Caudate nucleus (tissue), 63 donors: ENCODE measurements at places on chromosomes 1 and 21.

GRCh38 chr21:42316891-42317290 lies 1.7 kb upstream of the TFF3 start:
- DNase-seq = no peak

- no peak for DNase-seq
Measured at GRCh38 chr1:58833166-58833565, 49.3 kb upstream of the JUN start.

DNA sequence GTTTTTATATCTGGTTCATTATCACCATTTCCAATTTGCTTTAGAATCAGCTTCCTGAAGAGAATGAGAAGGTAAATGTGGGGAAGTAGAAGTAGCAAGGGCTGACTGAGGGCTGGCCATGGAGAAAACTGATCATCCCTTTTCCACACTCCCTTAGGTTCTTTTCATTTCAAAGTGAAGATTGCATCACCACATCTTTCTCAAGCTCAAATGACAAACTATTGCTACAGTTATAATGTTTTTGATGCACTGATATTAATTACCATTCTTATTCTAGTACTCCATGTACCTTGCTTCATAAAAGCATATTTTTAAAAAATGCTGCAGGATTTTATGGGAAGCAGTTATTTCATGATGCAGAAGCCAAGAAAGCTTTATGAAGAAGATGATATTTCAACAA lies 7.9 kb upstream of the AK5 start:
- no peak for DNase-seq

- DNase-seq = no peak
Measured at GRCh38 chr1:20093303-20093702, 23.3 kb downstream of the PLA2G5 start.

DNA sequence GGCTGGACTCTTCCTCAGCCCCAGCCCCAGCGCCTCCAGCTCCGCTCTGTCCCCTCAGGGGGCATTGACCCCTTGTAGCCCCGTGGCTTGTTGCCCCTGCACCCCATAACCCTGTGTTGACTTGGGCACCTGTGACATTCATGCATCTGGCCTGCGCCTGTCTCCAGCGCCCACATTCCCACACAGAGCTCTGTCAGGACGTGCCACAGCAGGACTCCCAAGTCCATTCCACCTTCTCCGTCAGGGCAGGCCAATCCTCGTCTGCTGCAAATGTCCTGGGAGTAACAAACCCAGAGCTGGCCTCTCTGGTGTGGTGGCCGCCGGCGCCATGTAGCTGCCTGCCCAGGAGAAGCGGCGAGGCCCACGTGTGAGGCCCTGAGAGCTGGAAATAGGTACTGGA lies 60.6 kb downstream of the AGPAT3 start:
- no peak for DNase-seq

- DNase-seq = no peak
Measured at GRCh38 chr21:43957611-43958362, 54.3 kb upstream of the TRAPPC10 start.

DNA sequence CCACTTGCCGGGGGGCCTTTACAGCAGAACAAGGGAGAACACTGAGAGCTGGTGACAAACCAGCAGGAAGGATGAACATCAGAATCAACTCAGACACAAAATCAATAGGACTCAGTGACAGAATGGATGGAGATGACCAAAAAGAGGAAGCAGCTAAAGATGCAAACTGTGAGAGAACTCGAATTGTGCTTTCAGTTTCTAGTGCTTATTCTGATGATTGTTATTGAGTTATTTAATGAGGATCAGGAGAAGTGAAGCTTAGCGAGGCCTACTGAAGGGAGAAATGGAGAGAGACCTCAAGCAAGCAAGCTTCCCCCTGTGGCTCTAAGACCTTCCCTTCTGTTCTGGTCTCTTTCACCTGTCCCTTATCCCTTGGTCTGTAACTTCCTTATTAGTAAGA lies 30.3 kb upstream of the TMEM125 start:
- no peak for DNase-seq

DNA sequence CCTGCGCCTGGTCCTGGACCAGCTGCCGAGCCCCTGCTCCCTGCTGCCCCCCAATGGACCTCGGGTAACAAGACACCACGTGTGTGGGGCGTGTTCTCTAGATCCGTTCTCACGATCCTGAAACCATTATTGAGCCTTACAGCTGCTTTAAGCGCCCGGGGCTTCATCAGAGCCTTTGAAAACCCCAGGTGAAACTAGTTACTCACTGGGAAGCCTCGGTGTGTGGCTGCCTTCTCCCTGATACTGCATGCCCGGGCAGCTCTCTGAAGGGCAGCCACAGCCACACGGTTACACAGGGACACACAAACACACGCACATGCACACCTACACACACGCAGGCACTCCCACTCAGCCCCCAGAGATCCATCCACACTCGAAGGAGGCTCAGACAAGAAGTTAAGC lies 5.3 kb downstream of the HES2 start:
- DNase-seq = no peak

DNA sequence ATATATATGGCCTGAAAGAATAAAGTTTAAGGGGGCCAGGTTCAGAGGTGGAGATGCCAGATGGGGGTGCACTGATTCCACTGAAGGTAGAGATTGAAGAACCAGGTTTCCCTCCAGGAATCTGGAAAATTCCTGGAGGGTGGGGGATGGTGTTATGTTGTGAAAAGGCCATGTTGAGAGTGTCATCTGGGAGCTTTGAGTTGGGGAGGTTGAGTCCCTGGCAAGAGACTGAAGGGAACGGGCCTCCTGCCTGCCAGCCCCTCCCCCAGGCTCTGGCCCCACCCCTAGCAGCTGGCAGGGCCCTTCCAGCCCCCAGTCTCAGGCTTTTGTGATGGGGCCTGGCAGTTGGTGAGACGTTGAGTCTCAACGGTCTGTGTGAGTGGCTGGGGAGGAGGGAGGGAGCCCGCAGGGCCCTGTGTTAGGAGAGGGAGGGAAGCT lies 4.1 kb downstream of the PTPRU start:
- DNase-seq = no peak

GRCh38 chr1:211928993-211929637 lies 98.6 kb upstream of the LPGAT1 start:
- no peak for DNase-seq

DNA sequence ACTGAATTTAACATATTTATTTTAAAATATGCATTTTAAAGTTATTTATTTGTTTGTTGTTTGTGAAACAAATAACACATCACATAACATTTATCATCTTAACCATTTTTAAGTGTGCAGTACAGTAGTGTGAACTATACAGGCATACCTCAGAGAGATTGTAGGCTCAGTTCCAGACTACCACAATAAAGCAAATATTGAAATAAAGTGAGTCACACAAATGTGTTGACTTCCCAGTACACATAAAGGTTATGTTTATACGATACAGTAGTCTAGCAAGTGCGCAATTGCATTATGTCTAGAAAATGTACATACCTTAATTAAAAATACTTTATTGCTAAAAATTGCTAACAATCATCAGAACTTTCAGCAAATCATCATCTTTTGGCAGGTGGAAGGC lies 739.4 kb upstream of the ADGRL4 start:
- DNase-seq = no peak

- no peak for DNase-seq
Measured at GRCh38 chr21:34074283-34075090, 1.1 kb downstream of the MRPS6 start.

DNA sequence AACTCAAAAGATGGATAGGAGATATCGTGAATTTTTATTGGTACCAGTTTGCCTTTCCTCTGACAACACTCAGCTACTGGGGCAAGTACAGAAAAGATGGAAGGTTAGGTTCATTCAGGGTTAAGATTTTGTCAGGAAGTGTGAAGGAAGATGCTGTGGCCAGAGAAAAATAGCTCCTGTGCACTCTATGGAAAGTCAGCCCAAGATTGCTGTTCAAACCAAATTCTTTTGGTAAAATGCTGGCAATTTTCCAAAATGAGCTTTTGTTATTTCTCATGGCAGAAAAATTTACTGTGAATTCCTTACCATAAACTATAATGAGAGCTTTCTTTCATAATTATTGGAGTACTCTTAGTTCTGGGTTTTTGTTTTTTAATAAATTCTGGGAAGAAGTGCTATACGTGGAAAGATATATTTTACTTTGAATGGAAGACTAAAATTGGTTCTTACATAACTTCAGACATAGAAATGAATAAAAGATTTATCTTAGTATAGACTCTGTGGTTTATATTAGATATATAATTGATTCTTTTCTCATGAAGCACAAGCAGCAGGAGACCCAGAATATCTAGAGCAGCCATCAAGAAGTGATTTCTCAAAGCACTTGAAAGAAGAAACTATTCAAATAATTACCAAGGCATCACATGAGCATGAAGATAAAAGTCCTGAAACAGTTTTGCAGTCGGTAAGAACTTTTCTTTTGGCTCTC lies 112.2 kb downstream of the USP25 start:
- no peak for DNase-seq

GRCh38 chr1:12124693-12125421 lies 41.9 kb upstream of the TNFRSF1B start:
- peak; percentile 44 for DNase-seq

DNA sequence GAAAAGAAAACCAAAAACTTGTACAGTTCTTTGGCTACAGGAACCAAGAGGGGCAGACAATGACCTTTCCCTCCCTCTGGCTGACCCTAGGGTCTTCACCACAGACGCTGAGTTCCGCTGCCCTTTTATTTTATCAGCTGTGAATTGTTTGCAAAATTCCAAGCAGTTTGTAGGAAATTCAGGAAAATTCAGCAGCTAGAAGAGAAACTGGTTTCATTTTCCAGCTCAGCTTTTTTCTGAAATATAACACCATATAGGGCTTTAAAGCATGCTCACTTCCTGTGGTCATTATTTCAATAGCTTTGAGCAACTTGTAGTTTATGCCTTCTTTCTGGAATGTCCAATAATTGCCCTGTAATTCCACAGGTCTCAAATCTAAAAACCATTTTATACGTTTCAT lies 5.5 kb upstream of the PIK3R3 start:
- no peak for DNase-seq

DNA sequence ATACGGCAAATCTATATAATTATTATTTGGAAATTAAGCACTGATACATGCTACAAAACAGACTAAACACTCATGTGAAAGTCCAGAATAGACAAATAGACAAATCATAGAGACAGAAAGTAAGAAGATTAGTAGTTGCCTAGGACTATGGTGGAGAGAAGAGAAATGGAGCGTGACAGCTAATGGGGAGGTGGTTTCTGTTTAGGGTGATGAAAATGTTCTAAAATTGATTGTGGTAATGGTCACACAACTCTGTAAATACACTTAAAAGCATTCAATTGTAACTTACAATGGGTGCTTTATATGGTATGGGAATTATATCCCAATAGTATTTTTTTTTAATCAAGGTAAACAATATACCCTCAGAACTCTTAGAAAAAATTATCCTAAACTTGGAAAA lies 20.4 kb upstream of the ITLN2 start:
- DNase-seq = no peak

- DNase-seq = no peak
Measured at GRCh38 chr21:45870851-45871615, 110.5 kb upstream of the COL6A1 start.

DNA sequence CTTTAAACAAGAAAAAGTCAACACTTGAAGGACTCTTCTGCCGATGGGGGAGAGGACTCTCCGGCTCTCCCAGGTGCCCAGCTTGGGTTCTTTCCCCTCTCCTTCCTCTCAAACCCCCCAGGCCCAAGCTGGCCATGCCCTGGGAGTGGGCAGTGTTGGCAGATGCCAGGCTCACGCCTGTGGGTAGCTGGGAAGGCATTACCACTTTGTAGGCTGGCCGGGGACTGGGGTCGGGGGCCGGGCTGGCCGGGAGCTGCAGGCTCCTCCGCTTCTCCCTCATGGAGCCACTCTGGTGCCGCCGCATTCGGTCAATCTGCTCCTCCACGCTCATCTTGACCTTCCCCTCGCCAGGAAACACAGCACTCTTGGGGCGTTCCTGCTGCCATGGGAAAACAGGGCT lies 16.4 kb upstream of the GOLT1A start:
- DNase-seq = no peak

- no peak for DNase-seq
Measured at GRCh38 chr1:229572286-229572685, 13.8 kb upstream of the ABCB10 start.

DNA sequence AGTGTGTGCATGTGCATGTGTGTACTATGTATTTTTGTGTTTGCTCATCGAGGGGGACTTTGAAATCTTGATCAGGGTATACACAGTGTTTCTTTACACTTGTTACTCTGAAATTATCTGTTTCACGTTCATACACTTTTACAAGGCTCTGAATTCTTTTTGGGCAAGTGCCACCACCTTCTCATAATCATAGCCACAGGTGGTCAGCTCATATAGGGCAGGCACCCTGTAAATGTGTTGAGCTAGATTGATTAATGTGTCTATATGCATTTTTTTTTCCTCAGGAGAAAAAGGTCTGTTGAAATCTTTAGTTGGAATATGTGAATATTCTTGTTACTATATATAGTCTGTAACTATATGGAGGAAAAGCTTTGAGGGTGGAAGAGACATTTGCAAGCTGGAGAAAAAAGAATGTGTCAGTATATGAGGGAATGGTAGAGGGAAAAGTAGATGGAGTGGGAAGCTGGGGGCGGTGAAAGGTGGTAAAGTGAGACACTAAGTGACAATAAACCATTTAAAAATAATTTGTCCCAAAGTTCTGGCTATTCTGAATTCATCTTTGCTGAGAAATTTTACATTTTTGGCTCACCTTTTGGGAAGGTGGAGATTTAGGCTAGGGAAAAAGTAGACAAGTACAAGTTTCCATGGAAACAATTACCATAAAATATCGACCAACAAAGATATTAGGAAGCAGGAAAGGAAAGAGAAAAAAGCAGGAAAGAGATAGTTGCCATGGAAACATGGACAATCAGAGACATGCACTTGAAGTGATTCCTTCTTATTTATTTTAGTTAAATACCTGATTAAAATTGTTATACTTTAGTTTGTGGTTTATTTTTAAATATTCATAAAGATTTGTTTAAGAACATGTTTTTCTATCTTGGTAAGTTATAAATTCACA lies 277.5 kb downstream of the PDE4B start:
- DNase-seq = no peak

DNA sequence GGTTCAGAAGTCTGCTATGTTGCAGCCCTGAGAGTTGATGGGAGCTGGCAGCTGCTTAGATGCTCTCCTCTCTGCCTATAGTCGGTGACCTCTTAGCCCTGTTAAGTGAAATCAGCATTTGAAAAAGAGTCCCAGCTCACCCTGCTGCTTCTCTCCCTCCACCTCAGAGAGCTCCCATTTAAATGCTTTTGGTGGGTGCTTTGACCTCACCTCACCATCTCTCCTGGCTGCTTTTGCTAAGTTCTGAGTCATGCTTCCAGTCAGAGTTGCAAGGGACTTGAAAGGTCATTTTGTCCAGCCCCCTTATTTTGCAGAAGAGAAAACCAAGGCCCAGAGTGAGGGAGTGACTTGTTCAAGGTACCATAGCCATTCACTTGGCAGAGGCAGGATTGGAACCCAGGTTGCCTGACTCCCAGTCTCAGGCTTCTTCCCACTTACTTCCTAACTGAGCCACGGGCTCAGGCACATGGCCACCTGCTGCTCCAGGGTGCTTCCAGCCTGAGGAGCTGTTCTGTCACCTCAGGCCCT lies 3.3 kb downstream of the MAPKAPK2 start:
- no peak for DNase-seq
